Motor neuron (in vitro differentiated cells): ENCODE measurements at places on chromosomes 1 and 21.

DNA sequence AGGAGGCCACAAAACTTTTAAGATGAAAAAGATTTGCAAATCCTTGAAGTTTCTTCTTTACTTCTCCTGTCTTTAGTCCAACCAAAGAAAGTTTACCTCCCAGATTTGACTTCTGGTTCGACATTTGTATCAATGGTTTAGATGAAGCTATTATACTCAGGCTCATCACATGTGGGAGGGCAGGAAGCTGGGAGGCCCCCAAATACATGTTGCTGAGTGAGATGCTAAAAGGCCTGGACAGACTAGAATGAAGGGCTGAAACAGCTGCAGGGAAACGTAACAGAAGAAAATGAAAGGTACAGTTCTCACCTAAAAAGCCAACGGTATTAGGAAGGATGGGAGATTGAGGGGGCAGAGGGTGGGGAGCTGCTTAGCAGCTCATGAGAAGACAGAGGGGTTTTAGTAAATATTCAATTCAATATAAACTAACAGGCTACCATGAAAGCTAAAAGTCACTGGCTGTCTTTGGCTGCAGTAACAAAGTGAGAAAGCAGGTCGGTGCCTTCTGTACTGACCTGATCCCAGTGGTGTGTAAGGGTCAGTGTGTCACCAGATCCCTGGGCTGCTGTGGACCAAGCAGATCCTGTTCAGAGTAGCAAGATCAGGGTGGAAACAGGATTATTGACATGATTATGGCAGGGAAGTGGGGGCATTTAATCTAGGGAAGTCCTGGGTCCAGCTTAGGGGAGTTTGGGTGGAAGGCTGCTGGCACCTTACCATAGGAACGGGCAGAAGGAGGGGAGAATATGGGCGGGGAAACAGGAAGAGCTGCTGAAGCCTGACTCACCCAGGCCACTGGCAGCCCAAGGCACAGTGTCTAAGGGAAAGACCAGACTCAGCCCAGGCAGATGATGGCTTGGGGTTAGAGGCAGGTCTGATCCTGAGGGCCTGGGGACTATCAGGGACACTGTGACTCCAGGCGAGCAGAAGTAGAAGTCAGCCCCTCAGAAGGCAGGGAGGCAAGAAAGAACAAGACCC, 60.4 kb downstream of the KCNN3 start:
- no peak for ATAC-seq

DNA sequence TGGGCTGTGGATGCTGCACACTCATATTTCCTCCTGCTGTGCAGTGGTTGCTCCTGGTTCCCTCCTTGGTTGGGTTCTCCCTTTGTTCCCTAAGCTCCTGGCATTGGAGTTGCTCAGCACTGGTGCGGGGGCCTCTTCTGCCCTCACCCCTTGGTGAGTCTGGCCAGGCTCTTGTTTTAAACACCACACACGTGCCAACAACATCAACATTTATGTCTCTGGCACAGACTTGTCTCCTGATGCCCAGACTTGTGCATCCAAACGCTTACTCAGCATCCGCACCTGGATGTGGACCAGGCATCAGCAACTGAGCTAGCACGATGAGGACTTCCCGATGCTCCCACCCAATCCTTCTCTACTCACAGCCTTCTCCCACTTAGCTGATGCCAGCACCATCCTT, 627.6 kb downstream of the NPHP4 start:
- no peak for ATAC-seq

DNA sequence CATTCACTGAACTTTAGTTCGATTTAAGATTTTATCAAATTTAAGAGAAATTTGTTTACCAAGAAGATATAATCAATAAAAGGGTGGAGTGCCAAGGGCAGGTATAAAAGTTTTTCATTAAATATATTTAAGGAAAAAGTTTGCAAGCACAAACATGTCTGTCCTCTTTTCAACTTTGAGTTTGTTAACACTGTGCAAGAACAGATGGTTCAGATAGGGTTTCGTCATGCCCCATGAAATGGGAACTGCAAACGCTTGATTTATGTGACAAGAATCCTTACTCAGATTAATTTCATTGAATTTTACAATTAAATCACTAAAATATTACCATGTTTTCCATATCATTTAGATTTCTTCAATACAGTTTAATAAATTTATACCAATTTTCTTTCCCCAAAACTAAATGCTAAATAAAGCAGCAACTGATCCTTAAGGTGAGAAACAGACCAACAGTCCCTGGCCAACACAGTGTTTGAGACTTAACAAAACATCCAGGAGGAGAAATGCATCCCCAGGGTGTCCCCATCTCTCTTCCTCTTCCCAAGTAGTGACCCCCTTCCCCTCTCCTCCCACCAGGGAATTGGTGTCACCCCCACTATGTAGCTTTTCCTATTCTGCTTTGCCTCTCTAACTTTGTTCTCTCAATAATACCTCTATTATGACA, 292.9 kb downstream of the LTN1 start:
- ATAC-seq: no peak

DNA sequence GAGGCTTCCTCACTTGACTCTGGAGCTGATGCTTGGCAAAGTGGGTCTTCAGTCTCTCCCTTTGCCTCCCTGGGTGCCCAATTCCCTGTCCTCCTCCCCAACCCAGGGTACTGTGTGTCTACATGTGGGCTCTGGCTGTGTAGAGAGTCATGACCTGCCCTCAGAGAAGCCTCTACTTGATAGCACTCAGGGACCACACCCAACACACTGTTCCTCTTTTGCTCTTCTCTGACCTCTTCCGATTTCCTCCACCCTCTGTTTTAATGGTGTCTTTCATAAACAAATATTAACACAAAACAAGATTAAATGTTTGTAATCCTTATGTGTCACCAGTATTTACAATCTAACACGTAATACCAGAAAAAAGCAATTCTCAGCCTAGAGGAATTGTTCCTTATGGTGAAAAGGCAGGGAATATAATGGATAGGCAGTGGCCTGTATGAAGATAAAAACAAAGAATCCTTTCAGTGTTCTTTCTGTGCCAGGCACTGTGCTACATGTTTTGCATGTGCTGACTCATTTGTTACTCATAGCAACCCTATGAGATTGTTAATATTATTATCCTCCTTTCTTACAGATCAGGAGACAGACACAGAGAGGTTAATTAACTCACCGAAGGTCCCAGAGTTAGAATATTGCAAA, 58.2 kb downstream of the HSD3B1 start:
- peak; percentile 53 for ATAC-seq

- no peak for ATAC-seq
These were observed 138.9 kb upstream of the SOD1 start for GRCh38 chr21:31520561-31521098.

GRCh38 chr1:2141025-2141424, 53.5 kb downstream of the FAAP20 start:
- ATAC-seq: no peak

DNA sequence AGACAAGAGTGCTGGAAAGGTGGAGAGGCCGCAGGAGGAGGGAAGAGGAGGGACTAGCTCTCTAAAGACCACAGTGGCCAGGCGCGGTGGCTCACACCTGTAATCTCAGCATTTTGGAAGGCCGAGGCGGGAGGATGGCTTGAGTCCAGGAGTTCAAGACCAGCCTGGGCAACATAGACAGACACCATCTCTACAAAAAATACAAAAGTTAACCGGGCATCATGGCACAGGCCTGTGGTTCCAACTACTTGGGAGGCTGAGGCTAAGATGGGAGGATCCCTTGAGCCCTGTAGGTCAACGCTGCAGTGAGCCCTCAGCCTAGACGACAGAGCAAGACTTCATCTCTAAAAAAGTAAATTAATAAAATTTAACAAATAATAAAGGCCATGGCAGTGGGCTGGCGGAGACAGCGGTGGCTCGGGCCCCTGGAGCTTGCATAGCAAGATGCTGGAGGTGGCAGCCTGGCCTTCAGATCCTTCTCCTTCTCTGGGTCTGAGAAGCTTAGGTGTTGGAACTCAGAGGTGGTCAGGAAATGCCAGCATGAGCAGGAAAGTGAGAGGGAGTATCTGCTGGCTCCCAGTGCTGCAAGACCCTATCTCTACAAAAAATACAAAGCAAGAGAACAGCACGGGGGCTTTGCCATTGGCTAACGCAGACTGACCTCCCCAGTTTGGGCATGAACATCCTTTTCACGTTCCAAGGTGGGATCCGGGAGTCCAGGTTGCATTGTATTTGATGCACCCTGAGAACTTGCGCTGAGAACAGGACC, 10.7 kb downstream of the WNT3A start:
- no peak for ATAC-seq

DNA sequence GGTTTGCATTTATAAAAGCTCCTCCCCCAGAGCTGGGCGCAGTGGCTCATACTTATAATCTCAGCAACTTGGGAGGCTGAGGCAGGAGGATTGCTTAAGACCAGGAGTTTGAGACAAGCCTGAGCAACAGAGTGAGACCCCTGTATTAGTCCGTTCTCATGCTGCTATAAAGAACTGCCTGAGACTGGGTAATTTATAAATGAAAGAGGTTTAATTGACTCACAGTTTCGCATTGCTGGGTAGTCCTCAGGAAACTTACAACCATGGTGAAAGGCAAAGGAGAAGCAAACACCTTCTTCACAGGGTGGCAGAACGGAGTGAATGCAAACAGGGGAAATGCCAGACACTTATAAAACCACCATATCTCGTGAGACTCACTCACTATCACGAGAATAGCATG, 52.5 kb downstream of the ZNF684 start:
- no peak for ATAC-seq

- peak; percentile 7 for ATAC-seq
These were observed 84.6 kb downstream of the LAMC2 start for GRCh38 chr1:183270541-183271141.

DNA sequence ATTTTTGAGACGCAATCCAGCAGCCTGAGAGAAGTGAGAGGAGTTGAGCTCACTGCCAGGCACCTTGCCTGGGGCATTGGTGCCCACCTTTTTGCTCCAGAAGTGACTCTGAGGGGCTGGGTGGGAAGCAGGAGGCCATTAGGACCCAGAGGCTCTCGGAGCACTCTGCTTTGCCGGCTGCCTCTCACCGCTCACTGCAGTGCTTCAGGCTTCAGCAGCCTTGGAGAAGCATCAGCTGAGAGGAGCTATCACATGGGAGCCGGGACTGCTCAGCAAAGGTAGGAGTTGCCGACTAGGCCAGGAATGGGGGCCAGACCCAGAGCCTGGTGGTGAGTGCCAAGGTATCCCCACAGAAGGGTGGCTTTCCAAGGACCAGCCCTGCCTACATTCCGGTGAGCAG, at the start of gene GPR61:
Gene GPR61 (plus strand): TSS at position 197 of the 400 bp plus-strand sequence. CDS start 3,151 bp downstream, outside the sequence.
- ATAC-seq: peak; percentile 96

DNA sequence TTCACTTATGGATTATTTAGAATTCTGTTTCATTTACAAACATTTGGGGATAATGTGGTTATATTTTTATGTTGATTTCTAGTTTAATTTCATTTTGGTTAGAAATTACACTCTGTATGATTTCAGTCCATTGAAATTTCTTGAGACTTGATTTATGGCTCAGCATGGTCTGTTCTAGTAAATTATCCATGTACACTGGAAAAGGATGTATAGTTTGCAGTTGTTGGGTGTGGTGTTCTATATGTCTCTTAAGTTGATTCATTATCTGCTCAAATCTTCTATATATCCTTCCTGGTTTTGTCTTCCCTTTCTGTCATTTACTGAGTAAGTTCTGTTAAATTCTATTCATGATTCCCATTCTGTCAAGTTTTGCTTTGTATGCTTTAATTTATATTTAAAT, 52.3 kb downstream of the RAP1A start:
- ATAC-seq: no peak

DNA sequence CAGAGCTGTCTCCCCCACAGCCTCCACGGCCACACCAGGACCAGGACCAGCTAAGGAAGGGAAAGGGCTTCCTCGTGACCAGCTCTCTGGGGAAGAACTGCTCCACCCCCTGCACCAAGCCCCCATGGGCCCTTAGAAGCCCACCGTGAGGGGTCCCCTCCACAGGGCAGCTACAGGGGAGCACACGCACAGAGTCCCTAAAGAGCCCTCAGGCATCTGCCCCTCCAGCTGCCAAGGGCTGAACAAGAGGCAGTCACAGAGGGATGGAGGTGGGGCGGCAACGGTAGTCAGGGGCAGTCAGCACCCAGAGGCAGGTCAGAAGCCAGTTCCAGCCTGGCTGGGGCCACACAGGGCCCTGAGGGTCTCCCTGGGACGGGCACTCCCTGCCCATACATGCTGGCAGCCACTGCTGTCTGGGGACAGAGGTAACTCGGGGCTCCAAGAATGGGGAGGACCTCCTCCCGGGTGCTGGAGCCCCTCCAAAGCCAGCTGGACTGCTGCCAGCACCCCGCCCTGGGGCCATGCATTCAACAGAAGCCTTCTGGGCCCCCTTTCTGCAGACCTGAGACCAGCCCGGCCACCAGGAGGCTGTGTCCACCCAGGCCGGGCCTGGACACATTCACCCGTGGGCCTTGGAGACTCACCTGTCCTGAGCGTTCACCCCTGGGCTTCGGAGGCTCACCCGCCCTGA, 18.7 kb downstream of the SLC19A1 start:
- ATAC-seq: no peak

- no peak for ATAC-seq
These were observed 1.4 kb downstream of the TSSK3 start for GRCh38 chr1:32363713-32364112.

- ATAC-seq: no peak
These were observed 39.5 kb upstream of the CR2 start for GRCh38 chr1:207414606-207415108.

DNA sequence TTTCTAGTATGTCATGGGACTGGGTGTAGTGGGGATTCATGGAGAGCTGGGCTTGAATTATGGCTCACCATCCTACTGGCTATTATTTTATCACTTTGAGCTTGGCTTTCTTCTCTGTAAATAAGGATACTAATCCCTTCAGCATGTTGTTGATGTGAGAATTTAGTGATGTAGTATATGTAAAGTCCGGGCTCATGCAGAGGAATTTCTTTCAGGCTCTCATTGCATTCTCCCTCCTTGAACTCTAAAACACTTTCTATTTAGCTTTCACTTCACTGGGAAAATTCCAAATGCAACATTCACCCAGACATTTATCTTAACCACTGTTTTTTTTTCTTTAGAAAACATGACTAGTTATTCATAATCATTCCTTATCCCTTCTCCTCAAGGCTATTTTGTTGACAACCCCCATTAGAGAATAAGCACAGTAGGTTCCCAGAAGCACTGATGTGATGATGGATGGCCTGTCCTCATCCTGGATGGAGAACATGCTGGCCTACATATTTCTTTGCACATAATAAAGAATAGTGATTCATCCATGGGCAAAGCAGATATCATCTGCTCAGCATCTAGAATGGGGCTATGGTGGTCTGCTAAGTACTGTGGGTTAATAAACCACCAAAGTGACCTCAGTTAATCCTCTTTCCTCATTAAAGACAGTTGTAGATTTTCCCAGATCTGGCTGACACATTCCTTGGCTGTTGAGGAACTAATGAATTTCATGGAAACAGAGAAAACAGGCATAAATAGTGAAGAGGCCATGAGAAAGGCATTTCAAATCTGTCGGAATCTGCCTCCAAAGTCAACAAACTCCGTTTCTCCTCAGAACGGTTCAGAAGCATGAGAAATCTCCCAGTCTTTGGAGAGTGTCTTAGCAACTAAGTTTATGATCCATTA, 68.0 kb upstream of the CYP2J2 start:
- peak; percentile 84 for ATAC-seq

- no peak for ATAC-seq
These were observed 246.6 kb downstream of the RRAGC start for GRCh38 chr1:38612951-38613350.
